ENCODE measurements at places on chromosomes 4 and X.

DNA sequence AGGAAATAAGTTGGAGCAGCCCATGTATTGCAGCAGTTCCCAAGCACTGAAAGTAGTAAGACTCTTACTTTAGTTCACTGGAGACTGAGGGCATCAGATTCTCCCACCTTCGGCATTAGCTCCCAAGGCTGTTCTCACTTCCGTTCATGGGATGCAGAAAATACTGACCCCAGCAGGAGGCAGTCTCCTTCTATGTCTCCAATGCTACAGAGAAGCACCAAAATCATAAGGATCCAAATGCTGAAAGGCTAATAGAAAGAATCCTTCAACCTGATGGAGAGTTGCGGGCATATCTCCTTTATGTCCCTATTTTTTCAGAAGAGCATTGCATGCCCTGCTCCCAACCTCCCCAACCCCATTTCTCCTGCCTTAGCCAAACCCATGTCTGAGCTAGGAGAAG lies 32.4 kb downstream of the ADH7 start:
- no peak for DNase-seq

- DNase-seq: no peak
Observed at GRCh38 chr4:17709763-17710068, 71.7 kb downstream of the FAM184B start.

DNA sequence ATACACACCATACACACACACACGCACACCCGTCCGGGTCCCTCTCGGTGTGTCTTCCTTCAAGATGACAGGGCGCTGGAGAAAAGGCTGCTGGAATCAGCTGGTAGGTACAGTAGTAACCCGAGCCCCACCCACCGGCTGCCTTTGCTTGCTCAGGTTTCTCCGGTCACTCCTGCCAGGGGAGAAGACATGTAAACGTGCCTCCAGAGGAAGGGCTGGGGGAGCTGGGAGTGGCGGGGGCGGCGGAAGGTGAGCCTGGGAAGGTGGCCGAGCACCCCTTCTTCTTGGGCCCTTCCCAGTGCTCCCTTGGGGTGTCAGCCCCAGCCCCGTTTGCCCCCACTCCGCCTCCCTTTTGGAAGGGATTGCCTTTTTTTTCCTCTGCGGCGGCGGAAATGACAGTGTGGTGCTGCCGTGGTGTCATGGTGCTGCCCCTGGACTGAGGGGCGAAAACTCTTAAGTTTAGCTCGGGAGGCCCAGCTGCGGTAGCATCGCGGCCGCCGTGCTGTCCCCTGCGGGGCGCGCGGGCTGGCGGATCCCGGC lies at the start of gene MID2:
Gene MID2 (plus strand): TSS at position 169 of the 540 bp plus-strand sequence. CDS start 561 bp downstream, outside the sequence.
- DNase-seq: peak; percentile 53

GRCh38 chr4:53459548-53459947 lies 82.1 kb downstream of the FIP1L1 start:
- DNase-seq: no peak

Data from mesothelial cell of epicardium (in vitro differentiated cells).